Sigmoid colon (tissue), 7 donors: ENCODE measurements at places on chromosomes 1 and 21. TPM values are rescaled to one million over a fixed set of nuclear protein-coding genes. Genes with fewer than 3 reads are reported as not detected.

DNA sequence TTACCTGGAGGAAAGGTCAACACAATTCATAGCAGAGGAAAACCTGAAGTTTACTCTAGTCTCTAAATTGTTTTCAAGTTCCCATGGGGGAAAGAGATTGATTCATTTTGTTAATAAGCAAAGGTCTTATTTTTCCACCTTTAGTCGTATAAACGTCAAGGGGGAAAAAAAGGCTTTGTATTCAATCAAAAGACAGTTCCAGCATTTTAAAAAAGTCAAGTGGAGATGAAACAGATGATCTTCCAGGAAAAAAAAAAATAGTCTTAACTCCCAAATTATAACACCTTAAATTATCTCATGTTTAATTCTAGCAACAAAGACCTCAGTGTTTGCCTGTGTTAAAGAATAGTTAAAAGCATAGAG lies 140.5 kb downstream of the TOMM20 start:
- no peaks in the 10 kb centered on the region for H3K27me3 ChIP-seq
- H3K27ac ChIP-seq: peak overlapping the region; percentile 86
- no peaks in the 10 kb centered on the region for H3K4me1 ChIP-seq
- no peak for DNase-seq
- H3K36me3 ChIP-seq: no peaks in the 10 kb centered on the region
- no peak overlapping the region for H3K4me3 ChIP-seq

DNA sequence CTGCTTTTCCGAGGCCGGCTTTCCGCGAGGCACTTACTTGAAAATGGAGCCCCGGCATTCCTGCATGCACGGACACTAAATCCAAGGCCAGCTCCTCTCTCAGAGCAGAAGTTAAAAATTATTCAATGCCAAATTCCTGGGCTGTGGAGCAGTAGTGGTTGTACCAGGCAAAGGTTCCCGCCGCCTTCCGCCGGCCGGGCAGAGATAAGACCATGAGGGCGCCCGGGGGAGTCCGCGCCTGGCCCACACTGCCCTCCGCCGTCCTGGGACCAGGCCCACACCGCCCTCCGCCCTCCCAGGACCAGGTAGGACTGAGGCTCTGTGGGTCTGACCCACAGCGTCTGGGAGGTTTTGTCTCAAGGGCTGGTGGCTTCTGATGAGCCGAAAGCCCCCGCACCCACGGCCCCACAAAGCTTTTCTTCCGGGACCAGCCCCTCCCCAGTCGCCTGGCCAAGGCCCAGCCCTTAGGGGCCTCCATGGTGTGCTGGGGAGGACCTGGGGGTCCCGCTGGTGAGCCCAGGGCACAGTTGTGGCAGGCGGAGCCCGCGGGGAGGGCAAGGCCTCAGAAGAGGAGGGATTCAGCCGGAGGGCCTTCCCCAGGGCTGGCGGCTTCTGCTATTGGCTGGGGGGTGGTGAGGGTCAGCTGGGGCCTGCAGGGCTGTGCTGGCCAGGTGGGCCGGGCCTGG lies 12.7 kb upstream of the C1orf159 start:
- H3K4me3 ChIP-seq: no peak overlapping the region
- H3K4me1 ChIP-seq: no peaks in the 10 kb centered on the region
- no peaks in the 10 kb centered on the region for H3K27me3 ChIP-seq
- H3K36me3 ChIP-seq: no peaks in the 10 kb centered on the region

- H3K4me1 ChIP-seq: peaks cover 3% of the 10 kb centered on the region
- no peak for DNase-seq
- H3K27ac ChIP-seq: peak overlapping the region; percentile 14
- H3K27me3 ChIP-seq: no peaks in the 10 kb centered on the region
Observed at GRCh38 chr1:183195142-183195574, 9.1 kb downstream of the LAMC2 start.

DNA sequence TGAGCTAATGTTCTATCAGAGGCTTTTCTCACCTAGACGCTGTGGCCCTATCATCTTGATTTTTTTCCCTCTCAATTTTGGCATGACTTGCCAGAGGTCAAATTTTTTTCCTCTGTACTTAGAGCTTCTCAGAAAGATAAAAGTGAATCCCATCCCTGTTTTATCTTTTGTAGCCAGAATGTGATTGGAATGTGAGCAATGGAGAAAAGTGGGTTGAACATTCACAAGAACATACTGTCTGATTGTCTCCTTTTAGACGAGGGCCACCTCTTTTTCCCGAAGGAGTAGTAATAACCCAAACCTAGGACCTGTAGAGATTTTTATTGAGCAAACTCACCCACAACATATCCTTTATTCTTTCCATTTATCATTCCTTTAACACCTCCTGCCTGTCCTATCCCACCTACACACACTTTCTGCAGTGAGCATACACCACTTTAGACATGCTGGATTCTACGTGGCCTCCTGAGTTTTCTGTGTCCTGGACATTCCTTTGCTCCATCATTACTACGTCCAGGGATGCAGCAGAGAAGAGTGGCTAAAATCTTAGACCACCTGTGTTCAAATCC lies 15.9 kb downstream of the S100A10 start:
- no peaks in the 10 kb centered on the region for H3K27me3 ChIP-seq
- no peak for DNase-seq
- no peak overlapping the region for H3K27ac ChIP-seq
- peaks cover 3% of the 10 kb centered on the region for H3K36me3 ChIP-seq

GRCh38 chr1:79207786-79208185 lies 201.3 kb upstream of the ADGRL4 start:
- H3K27ac ChIP-seq: no peak overlapping the region
- no peaks in the 10 kb centered on the region for H3K36me3 ChIP-seq
- H3K27me3 ChIP-seq: no peaks in the 10 kb centered on the region
- no peak for DNase-seq

DNA sequence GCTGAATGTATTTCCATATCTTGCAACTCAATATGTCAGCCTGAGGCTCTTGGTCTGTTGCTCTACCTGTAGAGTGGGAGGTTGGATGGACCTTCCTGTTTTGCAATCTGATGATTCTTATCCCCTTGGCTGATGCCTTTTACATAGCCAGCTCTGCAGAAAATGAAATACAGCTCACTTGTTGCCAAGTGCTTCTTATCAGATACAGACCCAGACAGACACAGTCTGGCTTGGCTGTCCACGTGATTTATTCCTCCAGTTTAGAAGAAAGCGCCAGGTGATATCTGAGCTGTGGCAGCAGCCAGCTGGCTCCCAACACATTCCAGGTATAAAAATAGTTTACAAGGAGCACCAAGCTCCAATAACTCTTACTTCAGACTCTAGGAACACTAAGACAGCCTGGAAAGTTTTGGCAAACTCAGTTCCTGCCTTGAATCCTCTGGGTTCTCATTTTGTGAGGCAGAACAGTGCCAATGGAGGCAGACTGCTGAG lies 479.2 kb upstream of the USP24 start:
- DNase-seq: no peak
- peak overlapping the region; percentile 25 for H3K27ac ChIP-seq
- H3K4me1 ChIP-seq: peaks cover 33% of the 10 kb centered on the region
- no peaks in the 10 kb centered on the region for H3K36me3 ChIP-seq
- H3K27me3 ChIP-seq: no peaks in the 10 kb centered on the region
- H3K4me3 ChIP-seq: no peak overlapping the region

RHEX gene
- total RNA-seq: not detected

OR2T35 gene
- total RNA-seq: not detected

GRCh38 chr1:158563853-158564252 lies 6.5 kb downstream of the OR6P1 start:
- no peak overlapping the region for H3K4me3 ChIP-seq
- no peak for DNase-seq
- H3K27ac ChIP-seq: no peak overlapping the region
- H3K27me3 ChIP-seq: no peaks in the 10 kb centered on the region
- no peaks in the 10 kb centered on the region for H3K4me1 ChIP-seq
- no peaks in the 10 kb centered on the region for H3K36me3 ChIP-seq

DNA sequence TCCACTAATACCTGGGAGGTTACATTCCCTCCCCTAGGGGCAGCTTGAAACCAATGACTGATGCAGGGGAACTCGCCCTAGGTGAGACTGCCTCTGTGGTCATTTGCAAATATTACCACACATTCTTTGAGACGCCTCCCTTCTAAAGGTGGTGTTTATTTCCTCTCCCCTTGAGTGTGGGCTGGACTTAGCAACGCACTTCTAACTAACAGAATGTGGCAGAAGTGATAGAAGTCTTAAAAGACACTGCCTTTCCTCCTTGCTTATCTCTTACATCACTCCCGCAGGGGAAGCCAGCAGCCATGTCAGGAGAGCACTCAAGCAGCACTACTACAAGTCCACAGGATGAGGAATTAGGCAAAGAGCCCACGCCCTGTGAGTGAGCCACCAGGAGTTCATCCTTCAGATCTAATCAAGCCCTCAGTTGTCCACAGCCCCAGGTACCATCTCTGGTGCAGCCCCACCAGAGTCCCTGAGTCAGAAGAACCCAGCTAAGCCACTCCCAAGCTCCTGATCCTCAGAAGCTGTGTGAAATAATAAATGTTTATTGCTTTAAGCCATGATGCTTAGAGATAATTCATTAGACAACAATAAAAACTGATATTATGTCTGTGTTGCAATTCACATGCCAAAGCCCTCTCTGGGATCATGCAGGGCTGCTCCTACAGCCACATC lies 14.8 kb upstream of the MATN1 start:
- no peaks in the 10 kb centered on the region for H3K27me3 ChIP-seq
- H3K4me3 ChIP-seq: no peak overlapping the region
- no peaks in the 10 kb centered on the region for H3K36me3 ChIP-seq
- no peak overlapping the region for H3K27ac ChIP-seq
- H3K4me1 ChIP-seq: no peaks in the 10 kb centered on the region

DNA sequence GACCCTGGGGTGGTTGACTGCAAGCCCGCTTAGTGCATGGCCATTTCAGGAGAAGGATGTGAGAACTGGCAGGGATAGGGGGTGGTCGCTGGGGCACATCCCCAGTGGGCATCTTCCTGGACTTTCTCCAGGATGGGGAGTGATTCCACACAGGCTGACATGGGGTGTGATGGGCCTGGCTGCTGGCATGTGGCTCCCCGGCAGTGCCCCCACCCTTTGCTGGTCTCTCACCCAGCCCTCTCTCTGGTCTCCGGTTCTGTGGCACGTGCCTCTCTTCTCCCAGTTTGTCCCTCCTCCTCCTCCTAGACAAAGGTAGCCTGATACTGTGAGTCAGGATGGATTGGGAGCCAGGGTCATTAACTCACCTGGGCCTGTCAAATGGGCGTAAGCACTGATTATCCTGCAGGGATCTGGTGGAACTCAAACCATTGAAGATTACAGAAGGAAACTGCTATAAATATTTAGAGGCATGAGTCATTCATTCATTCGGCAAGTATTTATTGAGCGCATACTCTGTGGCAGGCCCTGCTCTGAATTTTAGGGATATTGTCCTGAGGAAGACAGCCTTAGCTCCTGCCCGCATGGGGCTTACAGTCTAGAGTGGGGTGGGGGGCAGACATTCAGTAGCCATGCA lies 23.6 kb upstream of the EPS8L3 start:
- H3K36me3 ChIP-seq: no peaks in the 10 kb centered on the region
- H3K27me3 ChIP-seq: no peaks in the 10 kb centered on the region
- no peak overlapping the region for H3K27ac ChIP-seq
- DNase-seq: peak; percentile 57
- peaks cover 29% of the 10 kb centered on the region for H3K4me1 ChIP-seq

DNA sequence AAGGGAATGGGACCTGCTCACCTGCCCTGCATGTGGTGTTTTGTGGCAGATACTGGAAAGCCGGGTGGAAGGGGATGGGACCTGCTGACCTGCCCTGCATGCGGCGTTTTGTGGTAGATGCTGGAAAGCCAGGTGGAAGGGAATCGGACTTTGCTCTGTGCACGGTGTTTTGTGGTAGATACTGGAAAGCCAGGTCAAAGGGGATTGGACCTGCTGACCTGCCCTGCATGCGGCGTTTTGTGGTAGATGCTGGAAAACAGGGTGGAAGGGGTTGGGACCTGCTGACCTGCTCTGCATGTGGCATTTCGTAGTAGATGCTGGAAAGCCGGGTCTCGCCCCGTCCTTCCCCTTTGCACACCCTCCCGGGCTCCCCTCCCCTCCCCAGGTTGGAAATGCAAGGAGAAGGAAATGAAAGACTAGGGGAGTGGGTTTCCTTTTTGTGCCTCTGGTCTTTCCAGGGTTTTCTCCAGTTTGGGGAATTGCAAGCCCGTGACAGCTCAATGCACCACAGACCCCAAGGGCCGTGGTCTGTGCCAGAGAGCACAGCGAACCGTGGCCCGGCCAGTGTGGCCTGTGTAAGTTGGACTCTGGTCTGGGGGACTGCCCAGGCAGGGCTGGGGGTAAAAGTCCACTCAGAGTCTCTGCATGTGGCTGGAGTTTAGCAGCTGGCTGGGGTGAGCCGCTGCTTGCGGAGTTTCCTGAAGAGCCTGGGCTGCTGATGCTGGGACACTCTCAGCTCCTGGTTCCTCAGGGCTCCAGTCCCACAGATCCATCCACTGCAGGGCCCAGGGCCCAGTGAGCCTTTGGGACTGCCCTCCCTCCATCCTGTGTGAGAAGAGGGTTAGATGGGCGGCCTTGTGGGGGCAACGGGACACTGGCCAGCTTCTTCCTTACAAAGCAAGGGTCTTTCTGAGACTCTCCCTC lies 105.5 kb downstream of the CRYAA start:
- no peaks in the 10 kb centered on the region for H3K36me3 ChIP-seq
- H3K27ac ChIP-seq: no peak overlapping the region
- H3K4me3 ChIP-seq: no peak overlapping the region
- H3K4me1 ChIP-seq: peaks cover 27% of the 10 kb centered on the region

DNA sequence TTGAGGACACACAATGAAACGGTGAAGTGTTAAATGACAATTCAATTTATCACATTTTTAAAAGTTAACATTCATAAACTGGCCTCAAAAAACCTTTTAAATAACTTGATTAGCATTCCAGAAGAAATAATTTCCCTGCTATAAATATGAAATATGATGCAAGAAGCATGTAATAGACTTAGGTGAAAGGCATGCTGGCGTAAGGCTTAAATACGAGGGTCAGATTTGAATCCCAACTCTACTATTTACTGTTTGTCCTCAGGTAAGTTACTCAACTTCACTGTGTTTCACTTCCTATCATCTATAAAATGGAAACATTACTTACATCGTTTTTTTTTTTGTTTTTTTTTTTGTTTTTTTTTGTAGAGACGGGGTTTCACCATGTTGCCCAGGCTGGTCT lies 40.8 kb downstream of the EPRS1 start:
- peaks cover 37% of the 10 kb centered on the region for H3K36me3 ChIP-seq
- no peaks in the 10 kb centered on the region for H3K4me1 ChIP-seq
- no peak overlapping the region for H3K4me3 ChIP-seq
- no peaks in the 10 kb centered on the region for H3K27me3 ChIP-seq

GRCh38 chr1:56993475-56993874 lies 27.7 kb upstream of the C8B start:
- H3K27ac ChIP-seq: no peak overlapping the region
- DNase-seq: no peak
- H3K27me3 ChIP-seq: no peaks in the 10 kb centered on the region
- no peak overlapping the region for H3K4me3 ChIP-seq
- no peaks in the 10 kb centered on the region for H3K4me1 ChIP-seq
